Activated CD4-positive, CD25-positive, alpha-beta regulatory T cell (primary cell): ENCODE measurements at places on chromosomes 7 and 10.

DNA sequence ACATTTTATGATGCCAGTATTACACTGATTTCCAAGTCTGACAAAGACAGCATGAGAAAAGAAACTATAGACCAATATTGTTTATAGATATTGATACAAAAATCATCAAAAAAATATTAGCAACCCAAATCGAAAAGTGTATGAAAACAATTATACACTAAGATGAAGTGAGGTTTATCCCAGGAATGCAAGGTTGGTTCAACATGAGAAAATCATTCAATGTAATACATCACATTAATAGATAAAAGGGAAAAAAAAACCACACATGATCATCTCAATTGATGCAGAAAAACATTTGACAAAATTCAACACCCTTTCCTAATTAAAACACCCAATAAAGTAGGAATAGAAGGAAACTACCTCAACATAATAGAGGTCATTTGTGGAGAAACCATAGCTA lies 153.9 kb downstream of the DNAJC1 start:
- no peak for DNase-seq

DNA sequence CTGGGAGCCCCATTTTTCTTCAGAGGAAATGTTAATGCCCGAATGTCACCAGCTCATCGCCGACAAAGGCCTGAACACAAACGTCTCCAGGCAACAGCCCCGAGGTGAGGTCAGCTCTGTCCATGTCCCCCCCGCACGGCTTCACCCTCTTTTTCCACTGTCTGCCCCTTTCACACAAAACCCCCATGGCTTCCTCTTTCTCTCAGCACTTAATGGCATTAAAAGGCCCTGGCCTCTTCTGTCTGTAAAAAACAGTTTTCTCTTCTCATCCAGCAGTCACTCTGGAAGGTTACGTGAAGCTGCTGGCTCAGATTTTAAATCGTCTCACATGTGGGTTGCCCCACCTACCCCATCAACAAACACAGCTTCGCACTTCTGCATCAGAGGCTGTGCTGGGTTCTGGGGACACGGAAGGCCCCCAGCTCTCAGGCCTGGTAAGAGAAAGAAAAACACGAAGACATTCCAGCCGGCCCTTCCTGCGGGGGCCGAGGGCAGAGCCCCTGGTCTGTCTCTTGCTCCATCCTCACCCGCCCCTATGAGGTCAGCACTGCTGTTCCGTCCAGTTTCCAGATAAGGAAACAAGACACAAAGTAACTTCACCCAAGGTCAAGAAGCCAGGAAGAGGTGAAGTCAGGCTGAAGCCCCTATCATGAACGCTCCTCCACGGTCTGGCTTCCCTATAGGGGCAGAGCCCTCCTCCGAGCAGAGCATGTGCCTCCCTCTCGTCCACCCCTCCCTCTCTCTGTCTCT lies 91.1 kb upstream of the PDGFA start:
- no peak for DNase-seq

DNA sequence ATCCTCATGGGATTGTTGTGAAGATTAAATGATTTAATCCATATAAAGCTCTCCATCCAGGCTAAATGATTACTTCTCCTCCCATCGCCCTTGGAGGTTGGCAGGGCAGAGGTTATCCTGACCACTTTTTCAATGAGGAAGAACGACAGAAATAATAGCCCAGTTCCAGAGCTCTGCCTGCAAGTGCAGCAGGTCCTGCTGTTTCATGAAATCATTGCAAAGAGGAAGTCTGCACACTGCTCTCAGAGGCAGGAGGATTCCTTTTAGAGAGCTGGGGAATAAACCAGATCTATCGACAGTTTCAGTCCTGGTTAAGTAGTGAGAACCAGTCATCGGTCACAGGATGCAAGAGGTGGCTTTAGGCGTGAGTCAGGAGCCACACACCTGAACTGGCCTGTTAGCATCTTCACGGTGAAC lies 25.0 kb upstream of the CDH23 start:
- DNase-seq = no peak

GRCh38 chr10:48958598-48959190 lies 19.1 kb upstream of the LRRC18 start:
- no peak for DNase-seq

DNA sequence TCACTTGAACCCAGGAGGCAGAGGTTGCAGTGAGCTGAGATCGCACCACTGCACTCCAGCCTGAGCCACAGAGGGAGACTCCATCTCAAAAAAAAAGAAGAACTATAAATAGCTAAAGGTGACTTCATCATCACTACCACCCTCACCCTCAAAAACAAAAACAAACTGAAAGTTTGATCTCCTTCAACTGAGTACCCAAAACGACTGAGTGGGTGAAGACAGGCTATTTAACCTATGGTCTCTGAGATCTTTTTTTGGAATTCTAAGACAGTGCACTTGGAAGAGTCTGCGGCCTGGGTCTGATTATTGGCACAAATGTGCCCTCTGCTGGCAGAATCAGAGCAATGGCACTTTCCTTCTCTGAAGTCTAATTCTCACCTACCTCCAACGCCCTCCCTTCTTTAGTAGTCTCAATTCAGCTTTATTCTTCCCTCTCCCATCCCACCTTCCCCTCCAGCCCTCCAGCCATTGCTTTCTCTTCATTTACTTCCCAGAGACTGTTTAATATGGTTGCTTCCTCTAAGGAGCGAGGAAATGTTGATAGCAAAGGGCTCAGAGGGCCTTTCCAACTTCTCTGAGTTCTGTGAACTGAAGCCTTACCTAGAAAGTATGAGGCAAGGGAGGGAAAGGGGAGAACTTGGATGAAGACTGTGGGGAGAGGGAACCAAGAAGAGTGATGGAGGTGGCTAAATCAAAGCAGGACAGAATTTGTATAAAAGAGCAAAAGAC lies 2.9 kb upstream of the MYOZ1 start:
- DNase-seq = no peak

DNA sequence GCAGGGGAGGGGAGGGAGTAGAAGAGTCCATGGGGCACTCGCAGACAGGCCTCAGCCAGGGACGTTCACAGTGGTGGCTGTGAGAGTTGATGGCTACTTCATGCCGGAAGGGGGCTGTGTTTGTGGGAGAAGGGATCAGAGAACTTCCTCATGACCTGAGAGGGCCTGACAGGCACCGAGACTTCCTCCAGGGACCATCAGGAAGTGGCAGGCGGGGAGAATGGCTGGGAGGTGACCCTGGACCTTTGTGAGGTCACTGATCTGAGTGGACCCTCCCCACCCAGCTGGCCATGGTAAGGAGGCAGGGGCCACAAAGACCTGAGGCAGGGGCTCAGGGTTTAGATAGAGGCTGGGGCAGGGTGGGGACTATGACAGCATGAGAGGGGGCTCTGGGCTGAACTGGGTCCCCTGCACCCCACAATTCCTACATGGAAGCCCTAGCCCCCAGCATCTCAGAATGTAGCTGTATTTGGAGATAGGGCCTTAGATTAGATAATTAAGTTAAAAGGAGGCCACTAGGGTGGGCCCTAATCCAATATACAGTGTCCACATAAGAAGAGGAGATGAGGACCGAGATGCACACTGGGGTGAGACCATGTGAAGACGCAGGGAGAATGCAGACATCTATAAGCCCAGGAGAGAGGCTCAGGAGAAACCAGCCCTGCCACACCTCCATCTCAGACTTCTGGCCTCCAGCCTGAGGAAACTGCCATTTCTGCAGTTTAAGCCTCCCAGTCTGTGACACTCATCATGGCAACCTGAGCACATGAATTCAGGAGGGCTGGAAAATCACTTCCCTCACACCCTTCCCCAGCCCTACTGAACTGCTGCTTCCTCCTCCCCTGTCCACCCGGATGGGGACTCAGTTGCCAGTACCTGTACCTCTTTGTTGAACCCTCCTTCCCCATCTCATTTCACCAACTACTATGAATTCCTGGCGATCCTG lies 273.9 kb upstream of the ZNF32 start:
- no peak for DNase-seq

DNA sequence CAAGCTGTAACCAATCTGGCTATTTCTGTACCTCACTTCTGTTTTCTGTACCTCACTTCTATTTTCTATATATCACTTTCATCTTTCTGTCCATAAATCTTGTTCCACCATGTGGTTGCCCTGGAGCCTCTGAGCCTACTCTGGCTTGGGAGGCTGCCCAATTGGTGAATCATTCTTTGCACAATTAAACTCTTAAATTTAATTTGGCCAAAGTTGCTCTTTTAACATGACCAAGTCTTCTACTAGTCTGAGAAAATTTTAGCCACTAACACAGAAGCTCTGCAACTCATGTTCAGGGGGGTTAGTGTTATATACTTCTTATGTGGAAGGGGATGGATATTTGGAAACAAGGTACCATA lies 503.5 kb downstream of the KIF20B start:
- no peak for DNase-seq

DNA sequence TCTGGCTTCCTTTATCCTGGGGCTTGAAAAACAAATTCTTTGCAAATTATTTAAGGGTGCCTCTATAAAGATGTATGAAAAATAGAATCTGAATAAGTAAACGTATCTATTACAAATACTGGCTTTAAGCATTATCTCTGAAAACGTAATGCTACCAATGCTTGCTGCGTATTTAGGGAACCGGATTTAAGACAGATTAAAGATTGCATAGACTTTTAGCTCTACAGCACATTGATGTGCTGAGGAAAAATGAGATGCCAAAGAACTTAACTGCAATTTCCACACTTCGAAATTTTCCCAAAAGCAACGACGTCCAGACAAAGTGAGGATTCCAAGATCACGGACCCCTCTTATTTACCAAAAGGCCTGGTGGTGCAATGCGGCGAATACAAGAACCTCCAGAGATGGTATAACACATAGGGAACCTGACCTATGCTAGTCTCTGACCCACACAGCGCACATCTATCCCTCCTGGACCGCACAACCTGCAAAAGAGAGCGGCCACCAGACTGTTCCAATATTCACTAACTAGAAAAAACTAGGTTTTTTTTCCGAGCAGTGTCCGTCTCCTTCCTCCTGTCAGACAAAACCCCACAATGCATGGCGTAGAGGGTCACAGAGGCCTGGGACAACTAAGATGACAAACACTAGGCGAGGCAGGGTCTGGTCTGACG lies 34.3 kb upstream of the PHF14 start:
- no peak for DNase-seq

GRCh38 chr10:6781133-6781770 lies 201.2 kb upstream of the PRKCQ start:
- DNase-seq = no peak

GRCh38 chr10:116170815-116171250 lies 102.2 kb downstream of the GFRA1 start:
- DNase-seq = no peak

- no peak for DNase-seq
These were observed 3.8 kb upstream of the COX19 start for GRCh38 chr7:979151-979550.

DNA sequence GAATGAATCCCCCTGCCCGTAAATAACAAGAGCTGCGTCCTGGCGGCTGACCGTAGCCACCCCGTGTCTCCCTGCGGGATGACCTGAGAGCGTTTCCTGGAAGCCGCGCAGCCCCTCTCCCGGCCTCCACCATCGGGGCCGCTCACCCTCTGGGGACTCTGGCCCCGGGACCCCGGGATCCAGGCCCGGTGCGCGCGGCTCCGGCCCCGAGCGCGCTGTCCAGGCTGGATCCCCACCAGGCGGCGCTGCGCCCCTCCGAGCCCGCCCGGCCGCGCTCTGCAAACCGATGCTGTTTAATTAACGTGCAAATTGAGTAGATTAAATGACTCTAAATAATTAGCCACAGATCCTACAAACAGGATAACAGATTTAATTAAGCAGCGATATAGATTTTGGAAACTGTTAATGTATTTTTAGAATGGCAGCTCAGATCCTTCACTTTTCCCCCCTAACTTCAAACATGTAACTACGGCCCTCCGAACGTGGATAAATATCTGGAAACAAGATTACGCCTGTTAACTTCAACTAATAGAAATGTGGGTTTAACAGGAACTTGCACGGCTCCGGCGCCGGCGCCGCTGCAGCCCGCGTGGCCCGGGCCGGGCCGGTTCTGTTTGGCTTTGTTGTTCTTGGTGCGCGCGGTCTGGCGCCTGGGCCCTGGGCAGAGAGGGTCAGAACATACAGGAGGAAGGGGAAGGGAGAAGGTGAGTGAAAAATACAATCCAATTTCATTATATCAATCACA lies 7.1 kb upstream of the UNCX start:
- peak; percentile 24 for DNase-seq

DNA sequence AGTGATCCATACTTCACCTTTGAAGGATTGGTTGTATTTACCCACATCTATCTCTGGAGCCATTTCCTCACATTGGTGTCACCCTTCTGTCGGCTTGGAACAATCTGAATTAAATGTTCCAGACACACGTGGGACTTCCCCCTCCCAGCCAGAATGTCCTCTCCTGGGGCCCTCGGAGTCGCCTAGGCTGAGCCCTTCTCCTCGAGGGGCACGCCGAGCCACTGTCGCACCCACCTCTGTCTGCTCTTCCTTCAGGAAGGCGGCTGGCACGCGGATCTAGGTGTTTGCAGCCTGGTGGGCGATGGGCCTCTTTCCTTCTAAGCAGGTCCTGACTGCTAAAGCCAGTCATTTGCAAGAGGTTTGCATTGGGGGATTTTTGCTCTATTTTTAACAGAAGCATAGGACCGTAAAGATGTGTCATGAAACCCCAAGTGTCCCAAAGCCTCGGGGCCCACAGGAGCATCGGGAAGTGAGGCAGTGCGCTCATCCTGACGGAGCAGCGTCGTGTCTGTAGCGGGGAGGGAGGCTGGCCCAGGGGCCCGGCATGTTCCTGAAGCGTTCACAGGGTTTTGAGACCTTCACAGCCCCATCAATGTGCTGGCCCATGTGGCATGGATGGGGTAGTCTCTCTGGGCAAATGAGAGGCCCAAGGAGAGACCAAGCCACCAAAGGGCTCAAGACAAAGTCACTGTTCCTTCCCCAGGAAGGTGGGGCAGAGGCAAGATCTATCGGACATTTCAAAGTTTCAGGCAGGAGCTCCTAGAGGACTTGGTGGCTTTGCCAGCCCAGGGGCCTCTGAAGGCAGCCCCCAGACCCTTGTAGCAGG lies 86.7 kb downstream of the RGS10 start:
- no peak for DNase-seq

- no peak for DNase-seq
These were observed 34.5 kb downstream of the LHPP start for GRCh38 chr10:124496150-124496549.

- no peak for DNase-seq
These were observed 373.9 kb downstream of the SFMBT2 start for GRCh38 chr10:7036951-7037350.

GRCh38 chr7:101419831-101420230 lies 57.2 kb downstream of the COL26A1 start:
- no peak for DNase-seq

GRCh38 chr10:114513381-114513792 lies 109.1 kb upstream of the AFAP1L2 start:
- DNase-seq = no peak

DNA sequence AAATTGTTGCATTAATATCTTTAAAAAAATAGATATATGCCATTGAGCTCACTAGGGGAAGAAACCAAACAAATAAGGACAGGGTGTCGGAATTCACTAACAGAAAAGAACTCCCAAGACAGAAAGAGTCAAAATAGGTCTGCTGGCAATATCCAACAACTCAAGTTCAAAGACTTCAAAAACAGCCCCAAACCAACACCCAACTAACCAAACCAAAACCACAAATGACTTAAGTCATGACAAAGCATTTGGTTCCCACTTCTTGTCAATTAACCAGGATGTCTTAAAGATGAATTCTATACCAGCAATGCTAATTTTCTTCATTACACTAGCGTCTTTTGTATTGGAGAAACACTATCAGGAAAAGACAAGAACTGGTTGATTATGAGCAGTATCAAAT lies 249.0 kb upstream of the PLXNA4 start:
- no peak for DNase-seq

- DNase-seq = no peak
These were observed 185.4 kb downstream of the KMT2E start for GRCh38 chr7:105199386-105199785.
